ENCODE measurements at places on chromosomes 4 and X. TPM values are rescaled to one million over a fixed set of nuclear protein-coding genes. Genes with fewer than 3 reads are reported as not detected.
A peak's percentile ranks its signal among the peaks of the same experiment; 100 is the strongest.

Gene PAPSS1
- 55.1 TPM for total RNA-seq

DNA sequence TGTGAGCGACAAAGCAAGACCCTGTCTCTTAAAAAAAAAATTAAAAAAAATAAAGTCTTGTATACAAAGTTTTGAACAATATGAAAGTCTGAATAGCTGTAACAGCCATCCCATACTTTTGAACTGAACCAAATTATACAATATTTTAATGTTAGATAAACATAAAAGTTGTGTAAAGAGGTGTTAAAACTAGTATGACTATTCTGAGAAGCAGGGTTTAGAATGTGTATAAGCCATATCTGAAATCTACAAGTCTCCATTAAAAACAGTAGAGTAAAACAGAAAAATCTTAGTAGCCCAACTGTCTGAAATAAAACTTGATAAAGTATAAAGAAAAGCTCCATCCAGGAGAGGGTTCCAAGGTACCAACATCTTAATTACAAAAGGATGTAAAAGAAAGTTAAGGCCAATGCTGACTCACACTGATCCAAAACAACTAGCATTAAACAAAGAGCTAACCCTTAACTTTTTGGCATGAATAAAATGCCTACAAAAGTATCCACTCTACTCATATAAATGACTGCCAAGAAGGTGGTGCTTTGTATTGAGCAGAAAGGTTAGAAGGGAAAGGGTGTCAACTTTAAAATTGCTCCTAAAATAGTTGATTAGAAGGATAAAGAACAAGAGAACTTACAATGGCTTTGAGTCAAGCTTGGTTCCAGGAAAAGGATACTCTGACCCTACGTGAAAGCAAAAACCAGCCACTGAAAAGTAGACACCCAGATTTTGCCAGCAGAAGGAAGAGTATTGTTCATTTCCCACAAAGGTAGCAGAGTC is 18.5 kb downstream of the CNOT6L start:
- DNase-seq: no peak

DNA sequence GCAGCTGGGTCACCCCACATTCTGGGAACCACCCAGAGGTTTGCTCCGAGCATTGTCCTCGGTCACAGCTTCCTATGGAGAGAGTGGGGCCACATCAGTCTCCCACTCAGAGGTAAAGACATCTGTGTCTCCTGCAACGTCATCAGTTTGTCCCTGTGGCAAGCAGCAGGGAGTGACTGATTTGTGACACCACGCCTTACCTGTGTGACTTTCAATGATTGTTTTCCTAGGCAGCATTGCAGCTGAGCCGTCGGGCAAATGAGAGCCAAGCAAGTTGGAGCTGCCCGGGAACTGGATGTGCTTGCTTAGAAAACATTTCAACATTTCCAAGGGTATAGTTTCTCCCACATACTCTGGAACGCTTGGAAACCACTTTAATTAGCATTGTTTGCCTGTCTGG is 29.7 kb upstream of the HELT start:
- no peak for DNase-seq

Gene GPR82
- total RNA-seq: 0.10 TPM

Gene MAGEA10
- not detected for total RNA-seq

DNA sequence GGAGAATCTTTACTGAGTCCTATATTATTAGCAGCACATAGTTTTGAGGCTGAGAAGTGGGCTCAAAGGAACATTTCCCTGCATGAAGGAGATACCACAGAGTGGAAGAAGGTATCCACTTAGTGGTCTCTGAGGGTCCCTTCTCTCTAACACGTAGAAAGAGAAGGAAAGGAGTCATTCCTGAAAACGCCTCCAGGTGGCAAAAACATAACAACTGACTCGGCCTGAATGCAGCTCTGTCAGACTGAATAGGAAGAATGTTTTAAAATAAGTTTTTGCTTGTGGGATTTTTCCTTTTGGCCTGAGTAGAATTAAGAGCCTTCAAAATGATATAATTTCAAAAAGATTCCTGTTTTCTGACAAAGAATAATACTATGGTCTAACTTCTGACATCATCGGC is 23.3 kb downstream of the RPGR start:
- DNase-seq: peak; percentile 21

All from tongue (tissue), 3 donors.